ENCODE measurements at places on chromosomes 5 and 9. TPM values are rescaled to one million over a fixed set of nuclear protein-coding genes. Genes with fewer than 3 reads are reported as not detected.
A peak's percentile ranks its signal among the peaks of the same experiment; 100 is the strongest.

DNA sequence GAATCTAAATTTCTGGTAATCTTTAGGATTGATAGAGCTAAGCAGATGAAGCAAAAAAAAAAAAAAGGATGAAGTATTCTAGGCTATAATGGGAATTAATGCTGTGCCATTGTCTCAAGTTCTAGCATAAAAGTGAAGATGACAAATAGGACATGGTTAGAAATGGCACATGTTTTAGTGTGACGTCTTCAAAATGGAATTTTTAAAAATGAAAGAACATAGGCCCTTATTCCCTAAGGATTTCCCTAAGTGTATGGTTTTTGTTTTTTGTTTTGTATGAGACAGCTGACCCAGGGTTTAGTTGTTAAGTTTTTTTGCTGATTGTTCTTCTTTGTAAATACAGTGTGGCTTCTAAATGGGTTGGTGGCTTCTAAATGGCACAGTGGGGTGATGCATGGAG lies 7.1 kb downstream of the TLE4 start:
- H3K36me3 ChIP-seq: peaks cover 69% of the 10 kb centered on the region
- H3K4me3 ChIP-seq: no peak overlapping the region
- no peak for DNase-seq
- H3K4me1 ChIP-seq: peaks cover 80% of the 10 kb centered on the region
- no peaks in the 10 kb centered on the region for H3K27me3 ChIP-seq

DNA sequence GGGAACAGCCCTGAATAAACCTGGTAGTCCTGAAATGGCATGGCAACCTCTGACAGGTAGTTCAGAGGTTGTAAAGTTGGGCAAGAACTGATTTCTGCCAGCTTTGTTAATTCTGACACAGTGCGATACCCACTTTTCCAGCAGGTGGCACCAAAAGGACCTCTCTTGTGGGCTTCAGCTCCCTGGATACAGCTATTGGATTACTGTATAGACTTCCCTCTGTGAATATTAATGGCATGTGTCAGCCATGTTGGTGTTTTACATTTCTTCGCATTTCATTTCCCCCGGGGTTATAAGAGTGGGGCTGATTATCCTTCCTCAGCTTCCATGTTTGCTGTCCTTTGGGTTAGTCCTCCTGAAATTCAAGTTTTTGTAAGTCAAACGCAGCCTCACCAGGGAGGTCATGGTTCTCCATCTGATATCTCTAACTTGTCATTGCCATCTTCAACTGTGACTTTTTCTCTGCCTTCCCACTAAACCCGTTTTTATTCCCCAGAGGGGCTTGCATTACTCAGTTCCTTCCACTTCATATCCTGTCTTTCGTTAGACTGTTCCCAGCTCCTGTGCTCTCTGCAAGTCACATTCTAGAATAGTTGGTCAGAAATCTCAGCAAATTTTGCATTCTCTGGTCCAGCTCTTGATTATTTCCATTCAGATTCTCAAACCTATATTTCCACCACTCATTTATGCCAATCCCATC lies 135.6 kb downstream of the LIFR start:
- no peak overlapping the region for H3K4me3 ChIP-seq
- peaks cover 26% of the 10 kb centered on the region for H3K27me3 ChIP-seq
- DNase-seq: peak; percentile 47
- H3K27ac ChIP-seq: no peak overlapping the region
- H3K4me1 ChIP-seq: no peaks in the 10 kb centered on the region

DNA sequence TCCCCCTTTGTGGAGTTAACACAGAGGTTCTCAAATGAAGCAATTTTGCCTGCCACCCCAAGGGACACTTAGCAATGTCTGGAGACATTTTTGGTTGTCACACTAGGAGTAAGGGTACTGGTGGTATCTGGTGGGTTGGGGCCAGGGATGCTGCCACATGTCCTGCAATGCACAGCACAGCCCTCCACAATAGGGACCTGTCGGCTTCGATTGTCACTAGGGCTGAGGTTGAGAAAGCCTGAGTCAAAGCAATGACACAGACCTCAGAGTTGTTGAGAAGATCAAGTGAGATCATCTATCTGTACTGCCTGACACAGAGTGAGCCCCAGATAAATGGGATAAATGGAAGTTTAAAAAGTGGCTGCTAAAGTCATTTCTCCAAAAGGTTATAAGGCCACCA lies 249.2 kb upstream of the KLF4 start:
- no peaks in the 10 kb centered on the region for H3K36me3 ChIP-seq
- H3K4me1 ChIP-seq: no peaks in the 10 kb centered on the region
- no peaks in the 10 kb centered on the region for H3K27me3 ChIP-seq
- H3K27ac ChIP-seq: no peak overlapping the region

- H3K4me3 ChIP-seq: no peak overlapping the region
- H3K36me3 ChIP-seq: no peaks in the 10 kb centered on the region
- H3K27me3 ChIP-seq: no peaks in the 10 kb centered on the region
- H3K27ac ChIP-seq: no peak overlapping the region
These were observed 137.5 kb upstream of the PHYKPL start for GRCh38 chr5:178370102-178370501.

Gene MZB1
- total RNA-seq: 19.0 TPM

GRCh38 chr9:124257844-124258606 lies at the start of gene NEK6:
TSS of gene NEK6 (plus strand) at chr9:124257949. CDS start at chr9:124301965, 44,016 bp downstream.
- H3K27me3 ChIP-seq: peaks cover 35% of the 10 kb centered on the region
- peak within 1 kb of the TSS; percentile 93 for H3K4me3 ChIP-seq
- H3K27ac ChIP-seq: peak within 1 kb of the TSS; percentile 91
- DNase-seq: peak; percentile 40

Gene PCDHGA6
- 0.11 TPM for total RNA-seq

Gene TEX53
- total RNA-seq: not detected

DNA sequence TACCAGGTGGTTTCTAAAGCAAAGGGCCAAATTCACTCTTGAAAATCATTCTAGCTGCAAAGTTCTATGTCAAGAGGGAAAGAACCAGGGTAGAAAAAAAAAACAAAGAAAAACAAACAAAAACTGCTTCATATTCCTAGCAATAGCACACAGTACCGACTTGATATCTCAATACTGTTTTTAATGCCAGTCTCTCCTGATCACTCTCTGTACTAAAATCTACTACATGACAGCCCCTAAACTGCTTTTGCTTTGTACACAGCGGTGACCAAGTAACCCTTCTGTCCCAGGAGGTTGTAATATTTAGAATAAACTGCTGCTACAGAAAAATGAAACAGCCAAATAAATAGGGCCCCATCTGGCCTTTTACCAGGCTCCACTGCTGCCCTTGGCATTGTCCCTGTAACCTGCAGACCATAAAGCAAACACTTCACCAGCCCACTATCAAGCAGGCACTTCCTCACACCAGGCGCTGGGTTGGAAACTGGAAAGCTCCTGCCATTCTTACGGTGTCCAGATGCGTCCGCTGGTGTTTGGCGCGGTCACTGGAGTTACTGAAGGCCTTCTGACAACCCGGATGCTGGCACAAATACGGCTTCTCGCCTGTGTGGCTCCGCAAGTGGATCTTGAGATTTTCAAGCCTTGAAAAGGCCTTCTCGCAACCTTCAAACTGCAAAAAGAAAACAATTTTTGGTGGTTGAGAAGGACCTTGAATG lies 363.2 kb downstream of the GLIS3 start:
- H3K27me3 ChIP-seq: no peaks in the 10 kb centered on the region
- no peak for DNase-seq
- no peak overlapping the region for H3K27ac ChIP-seq

Gene PCDHA4
- not detected for total RNA-seq

DNA sequence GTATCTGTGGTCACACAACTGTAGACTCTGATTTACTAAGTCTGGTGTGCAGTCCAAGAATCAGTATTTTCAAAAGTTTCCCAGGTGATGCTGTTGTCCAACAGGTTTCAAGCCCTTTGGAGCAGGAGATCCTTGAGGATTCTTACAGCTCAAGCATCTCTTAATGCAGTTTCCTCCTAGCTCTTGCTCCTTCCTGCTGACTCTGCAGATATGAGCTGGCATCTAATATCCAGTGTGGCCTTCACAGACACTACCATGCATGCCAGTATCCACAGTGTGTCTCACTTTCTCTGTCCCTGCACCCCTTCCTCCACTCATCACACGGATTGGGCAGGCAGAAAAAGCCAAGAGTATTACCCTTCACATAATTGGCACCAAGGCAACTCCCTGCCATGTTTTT lies 182.2 kb upstream of the TNC start:
- no peak overlapping the region for H3K27ac ChIP-seq
- H3K36me3 ChIP-seq: no peaks in the 10 kb centered on the region
- no peak for DNase-seq
- H3K4me1 ChIP-seq: no peaks in the 10 kb centered on the region

- no peaks in the 10 kb centered on the region for H3K27me3 ChIP-seq
- no peak overlapping the region for H3K27ac ChIP-seq
- DNase-seq: no peak
- no peak overlapping the region for H3K4me3 ChIP-seq
- H3K4me1 ChIP-seq: no peaks in the 10 kb centered on the region
These were observed 1237.3 kb upstream of the C9orf72 start for GRCh38 chr9:28810388-28811075.

Gene RBM18
- total RNA-seq: 22.9 TPM

DNA sequence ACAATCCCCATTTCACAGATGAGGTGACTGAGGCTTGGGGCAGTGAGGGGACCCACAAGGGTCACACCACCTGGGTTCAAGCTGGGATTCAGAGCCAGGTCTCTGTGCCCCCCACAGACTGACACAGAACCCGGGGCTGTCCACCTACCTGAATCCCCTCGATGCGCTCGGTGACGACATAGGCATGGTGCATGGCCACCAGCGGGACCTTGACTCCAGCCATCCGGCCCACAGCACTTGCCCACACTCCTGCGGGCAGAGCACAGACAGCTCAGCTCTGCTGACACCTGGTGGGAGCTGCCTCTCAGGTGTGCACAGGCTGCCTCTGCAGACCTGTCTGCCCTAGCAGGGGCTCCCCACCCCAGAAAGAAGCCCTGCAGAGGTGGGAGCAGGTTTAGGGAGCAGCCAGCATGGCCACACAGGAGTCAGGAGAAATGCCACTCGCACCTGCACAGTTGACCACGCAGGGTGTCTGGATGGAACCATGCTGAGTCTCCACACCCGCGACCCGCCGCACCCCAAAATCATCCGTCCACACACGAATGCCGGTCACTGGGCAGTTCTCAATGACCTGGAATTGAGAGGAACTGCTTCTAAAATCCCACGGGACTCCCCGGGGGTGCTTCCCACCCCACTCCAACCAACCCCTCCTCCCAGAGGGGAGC lies 8.4 kb downstream of the SARDH start:
- H3K4me3 ChIP-seq: no peak overlapping the region
- DNase-seq: no peak
- peaks cover 4% of the 10 kb centered on the region for H3K27me3 ChIP-seq
- no peak overlapping the region for H3K27ac ChIP-seq
- H3K4me1 ChIP-seq: peaks cover 9% of the 10 kb centered on the region
- H3K36me3 ChIP-seq: no peaks in the 10 kb centered on the region

GRCh38 chr5:58248221-58248620 lies 211.7 kb downstream of the PLK2 start:
- H3K4me3 ChIP-seq: no peak overlapping the region
- no peaks in the 10 kb centered on the region for H3K36me3 ChIP-seq
- no peak for DNase-seq
- H3K27ac ChIP-seq: no peak overlapping the region
- H3K4me1 ChIP-seq: no peaks in the 10 kb centered on the region
- H3K27me3 ChIP-seq: no peaks in the 10 kb centered on the region

DNA sequence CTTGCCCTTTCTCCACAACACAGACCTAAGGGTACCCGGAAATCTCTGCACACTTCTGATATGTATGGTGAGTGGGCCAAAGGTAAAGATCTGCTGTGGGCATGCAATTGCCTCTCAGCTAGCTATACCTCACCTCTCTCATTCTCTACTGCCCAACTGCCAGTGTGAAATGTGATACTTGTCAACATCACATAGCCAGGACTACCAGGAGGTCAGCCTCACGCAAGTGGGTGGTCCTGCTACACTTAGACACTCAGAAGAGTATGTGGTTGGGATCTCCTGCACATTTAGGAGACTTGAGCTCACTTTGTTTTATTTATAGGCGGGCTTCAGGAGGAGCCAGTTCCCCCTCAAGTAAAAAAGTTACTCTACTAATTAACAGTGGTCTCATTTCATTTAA lies 88.0 kb upstream of the MAN2A1 start:
- no peaks in the 10 kb centered on the region for H3K27me3 ChIP-seq
- H3K27ac ChIP-seq: no peak overlapping the region
- no peaks in the 10 kb centered on the region for H3K4me1 ChIP-seq
- H3K36me3 ChIP-seq: no peaks in the 10 kb centered on the region
- DNase-seq: no peak

- H3K36me3 ChIP-seq: no peaks in the 10 kb centered on the region
- no peak overlapping the region for H3K27ac ChIP-seq
- DNase-seq: no peak
- no peaks in the 10 kb centered on the region for H3K27me3 ChIP-seq
- no peaks in the 10 kb centered on the region for H3K4me1 ChIP-seq
These were observed 103.7 kb downstream of the ARL15 start for GRCh38 chr5:54206580-54207229.

Gene SLC4A9
- total RNA-seq: 0.13 TPM

- peak; percentile 63 for DNase-seq
- peaks cover 4% of the 10 kb centered on the region for H3K27me3 ChIP-seq
- H3K27ac ChIP-seq: peak within 1 kb of the TSS; percentile 99
- H3K4me1 ChIP-seq: peaks cover 30% of the 10 kb centered on the region
These were observed at the start of gene FAM78A for GRCh38 chr9:131276094-131276888. TSS of gene FAM78A (minus strand) at chr9:131276510. CDS start at chr9:131276179, 331 bp downstream.

DNA sequence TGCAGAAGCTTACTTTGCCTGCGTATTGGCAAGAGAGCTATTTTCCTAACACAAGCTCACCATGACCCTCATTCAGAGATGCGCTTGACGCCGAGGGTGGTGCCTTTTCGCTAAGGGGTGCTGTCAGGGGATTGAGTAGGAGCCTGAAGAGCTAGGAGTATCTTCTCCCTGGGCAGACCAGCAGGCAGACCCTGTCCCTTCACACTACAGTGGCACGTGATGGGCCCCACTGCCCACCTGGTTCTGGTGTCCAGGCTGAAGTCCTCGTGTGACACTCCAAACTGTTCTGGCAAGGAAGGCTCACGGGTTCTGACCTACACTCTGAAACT lies 198.3 kb downstream of the AUH start:
- H3K4me3 ChIP-seq: peak overlapping the region; percentile 80
- DNase-seq: no peak
- H3K36me3 ChIP-seq: peaks cover 21% of the 10 kb centered on the region
- no peaks in the 10 kb centered on the region for H3K27me3 ChIP-seq

Gene NCS1
- 3.3 TPM for total RNA-seq

DNA sequence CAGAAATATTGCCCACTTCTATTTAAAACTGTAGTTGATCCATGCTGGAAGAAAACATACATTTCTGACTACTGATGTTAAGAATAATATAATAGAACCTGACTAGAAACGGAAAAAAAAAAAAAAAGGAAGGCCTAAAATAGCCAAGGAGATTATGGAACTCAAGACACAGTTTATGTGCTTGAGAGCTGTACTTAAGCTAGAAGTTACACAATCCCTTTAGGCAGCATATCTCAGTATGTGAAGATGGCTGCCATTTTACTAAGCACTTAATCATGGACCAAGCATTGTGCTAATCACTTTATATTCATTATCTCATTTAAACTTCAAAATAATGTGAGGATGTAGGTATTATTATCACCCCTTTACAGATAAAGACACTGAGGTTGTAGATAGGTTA lies 73.0 kb upstream of the NR4A3 start:
- H3K27me3 ChIP-seq: peaks cover 8% of the 10 kb centered on the region
- H3K36me3 ChIP-seq: no peaks in the 10 kb centered on the region
- DNase-seq: no peak
- no peak overlapping the region for H3K27ac ChIP-seq
- H3K4me3 ChIP-seq: no peak overlapping the region
